ENCODE measurements at places on chromosomes 11 and 22.

DNA sequence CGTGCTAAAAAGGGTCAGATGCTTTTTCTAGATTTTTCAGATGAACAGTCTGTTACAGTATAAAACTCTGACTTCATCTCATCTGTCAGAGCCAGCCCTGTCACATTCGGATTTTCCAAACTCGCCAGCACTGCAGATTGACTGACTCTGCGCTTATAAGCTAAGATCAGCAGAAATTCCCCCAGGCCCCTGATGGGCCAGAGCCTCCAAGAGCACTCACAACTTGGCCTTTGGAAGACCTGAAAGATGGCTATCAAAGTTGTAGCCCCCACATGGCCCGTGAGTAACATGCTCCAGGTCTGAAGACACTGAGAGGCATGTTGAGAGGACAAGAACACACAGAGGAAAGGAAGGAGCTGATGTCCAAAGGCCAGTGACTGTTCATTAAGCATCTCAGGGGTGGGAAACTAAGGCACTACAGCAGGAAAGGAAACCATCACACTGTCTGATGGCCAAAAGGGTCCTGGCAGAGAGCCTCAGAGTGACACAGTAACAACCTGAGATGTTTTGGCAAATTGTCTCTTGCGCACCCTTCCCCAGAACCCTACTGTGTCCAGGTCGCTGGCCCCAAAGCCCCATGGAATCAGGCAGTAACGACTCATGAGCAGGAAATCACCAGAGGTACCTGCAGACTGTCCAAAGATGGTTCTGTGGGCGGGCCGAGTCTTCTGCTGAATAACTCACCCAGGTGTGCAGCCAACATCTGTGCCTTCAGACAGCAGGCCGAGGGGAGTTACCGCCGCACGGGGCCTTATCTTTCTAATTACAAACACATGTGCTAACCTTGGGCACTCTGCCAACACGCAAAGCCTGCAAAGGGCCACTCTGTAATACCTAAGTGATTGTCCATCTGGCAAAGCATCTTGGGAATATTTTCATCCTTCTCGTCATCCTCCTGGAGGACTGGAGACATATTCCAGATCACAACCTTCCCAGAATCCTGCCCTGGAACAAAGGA, 23.6 kb downstream of the HIRA start:
- DNase-seq = no peak

DNA sequence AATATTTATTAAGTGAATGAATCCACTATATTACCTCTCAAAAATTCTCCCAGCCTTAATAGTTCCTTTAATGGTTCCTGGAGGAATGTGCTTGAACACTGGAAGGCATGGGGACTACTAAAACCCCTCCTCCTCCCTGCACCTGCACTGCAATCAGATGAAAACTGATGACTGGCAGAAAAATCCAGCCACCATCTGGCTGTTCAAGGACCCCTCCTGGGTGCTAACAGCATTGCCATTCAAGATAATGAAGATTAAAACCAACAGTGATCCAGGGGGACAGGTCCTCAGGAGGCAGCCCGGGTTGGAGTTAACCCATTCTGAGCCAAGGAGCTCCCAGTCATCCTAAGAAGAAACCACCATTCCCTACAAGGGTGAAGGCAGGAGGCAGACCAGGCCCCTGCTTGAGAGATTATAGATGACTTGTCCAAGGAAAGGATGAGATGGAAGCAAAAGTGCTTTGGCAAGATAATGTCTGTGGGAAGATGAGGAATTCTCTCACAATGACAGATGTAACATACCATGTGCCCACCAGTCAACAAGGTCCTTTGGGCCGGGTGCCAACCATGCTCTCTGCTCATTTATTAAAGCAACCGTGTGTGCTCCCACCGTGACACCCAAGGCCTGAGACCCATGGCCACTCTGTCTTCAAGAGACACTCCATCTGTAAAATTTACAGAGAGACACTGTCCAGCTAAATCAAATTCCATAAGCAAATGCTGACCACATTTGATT, 90.6 kb downstream of the LARGE1 start:
- DNase-seq = no peak

- peak; percentile 83 for DNase-seq
Measured at GRCh38 chr11:122209619-122210366, 93.8 kb upstream of the BLID start.

DNA sequence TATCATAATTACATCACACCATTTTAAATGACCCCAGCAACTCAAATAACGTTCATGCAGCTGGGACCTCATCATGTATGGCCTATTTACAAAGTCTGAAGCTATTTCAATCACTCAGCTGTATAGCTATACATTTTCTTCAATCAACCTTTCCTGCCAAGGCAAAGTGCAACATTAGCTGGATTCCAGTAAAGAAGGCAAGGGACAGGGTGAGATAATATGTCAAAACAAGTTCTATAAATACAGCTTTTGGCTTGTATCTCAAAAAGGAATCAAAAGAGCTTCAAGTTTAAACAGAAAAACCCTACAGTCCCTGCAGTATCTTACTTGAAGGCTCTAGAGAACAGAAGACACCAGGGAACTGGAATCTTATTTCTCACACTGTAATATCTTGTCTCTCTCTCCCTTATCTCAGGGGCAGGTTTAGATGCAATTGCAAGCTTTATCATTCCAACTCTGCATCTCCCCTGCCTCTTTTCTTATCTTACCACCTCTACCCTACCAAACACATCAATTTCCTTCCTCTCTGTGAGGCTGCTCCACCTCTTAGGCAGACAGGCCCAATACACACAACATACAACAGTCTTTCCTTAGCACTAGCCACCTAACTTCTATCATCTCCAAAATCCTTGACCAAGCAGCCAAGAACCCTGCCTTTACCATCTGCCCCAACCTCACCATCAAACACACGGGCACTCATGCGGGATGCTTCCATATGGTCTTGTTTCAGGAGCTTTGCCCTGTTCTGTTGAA, 34.5 kb downstream of the CELF1 start:
- DNase-seq = no peak

DNA sequence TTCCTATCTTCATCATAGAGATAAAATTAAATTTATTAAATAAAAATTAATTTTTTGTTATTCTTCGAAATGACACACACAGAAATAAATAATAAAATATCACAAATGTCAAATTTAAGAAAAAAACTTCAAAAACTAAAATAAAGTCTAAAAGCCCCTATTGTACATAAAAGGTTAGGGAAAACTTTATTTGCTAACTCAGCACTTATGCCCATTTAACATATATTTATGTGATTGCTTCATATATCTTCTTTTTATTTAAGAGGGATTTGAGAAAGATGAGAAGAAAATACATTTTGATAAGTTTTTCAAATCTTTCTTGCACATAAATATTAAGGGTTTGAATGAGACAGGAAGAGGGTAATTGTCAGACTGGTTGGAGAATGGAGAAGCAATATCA, 2350.4 kb upstream of the RAG2 start:
- DNase-seq = no peak

GRCh38 chr22:39240831-39241793, 3.7 kb downstream of the PDGFB start:
- DNase-seq = no peak

DNA sequence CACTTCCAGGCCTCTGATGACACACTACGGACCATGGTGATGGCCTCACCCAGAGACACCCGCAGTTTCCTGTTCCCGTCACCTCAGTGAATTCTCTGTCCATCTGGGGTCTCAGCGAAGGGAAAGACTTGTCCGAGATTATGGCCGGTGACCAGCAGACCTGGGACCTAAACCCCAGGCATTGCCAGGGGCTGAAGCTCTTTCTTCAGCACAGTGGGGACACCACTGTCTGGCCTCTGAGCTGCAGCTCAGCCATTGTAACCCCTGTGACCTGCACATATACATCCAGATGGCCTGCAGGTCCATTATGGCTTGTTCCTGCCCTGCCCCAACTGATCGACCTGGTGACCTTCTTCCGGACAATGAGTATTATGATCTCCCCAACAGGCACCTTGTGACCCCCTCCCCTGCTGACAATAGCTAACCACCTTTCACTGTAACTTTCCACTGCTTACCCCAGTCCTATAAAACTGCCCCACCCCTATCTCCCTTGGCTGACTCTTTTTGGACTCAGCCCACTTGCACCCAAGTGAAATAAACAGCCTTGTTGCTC, 22.3 kb downstream of the CBX7 start:
- no peak for DNase-seq

DNA sequence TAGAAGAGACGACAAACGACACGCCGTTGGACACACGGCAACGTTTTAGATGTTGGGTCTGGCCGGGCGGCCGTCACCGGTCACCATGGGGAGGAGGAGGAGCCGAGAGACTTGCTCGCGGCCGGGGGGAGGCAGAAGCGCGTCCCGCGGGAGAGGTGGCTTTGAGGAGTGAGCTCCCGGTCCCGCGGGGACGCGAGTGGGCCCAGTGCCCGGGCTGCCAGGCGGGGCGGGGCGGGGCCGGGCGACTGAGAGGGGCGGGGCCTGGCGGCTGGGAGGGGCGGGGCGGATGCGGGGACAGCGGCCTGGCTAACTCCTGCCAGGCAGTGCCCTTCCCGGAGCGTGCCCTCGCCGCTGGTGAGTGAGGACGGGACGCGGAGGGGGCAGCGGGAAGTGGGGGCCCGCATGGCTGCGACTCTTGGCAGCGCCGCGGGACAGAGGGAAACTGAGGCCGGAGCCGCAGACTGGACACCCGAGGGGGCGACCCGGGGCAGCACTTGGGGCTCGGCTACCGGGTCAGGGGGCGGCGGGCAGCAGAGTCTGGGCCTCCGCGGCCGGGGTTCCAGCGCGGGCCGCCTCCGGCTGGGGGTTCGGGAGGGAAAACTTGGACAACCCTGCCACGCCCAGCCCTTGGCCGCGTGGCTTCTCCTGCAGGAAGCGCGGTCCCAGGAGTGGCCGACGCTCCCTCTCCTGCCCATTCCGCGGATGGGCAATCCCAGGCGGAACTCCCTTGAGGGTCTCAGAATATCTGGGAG, at the start of gene TSPO:
Gene TSPO (plus strand): TSS at position 309 of the 752 bp plus-strand sequence. CDS start 7,680 bp downstream, outside the sequence.
- no peak for DNase-seq

DNA sequence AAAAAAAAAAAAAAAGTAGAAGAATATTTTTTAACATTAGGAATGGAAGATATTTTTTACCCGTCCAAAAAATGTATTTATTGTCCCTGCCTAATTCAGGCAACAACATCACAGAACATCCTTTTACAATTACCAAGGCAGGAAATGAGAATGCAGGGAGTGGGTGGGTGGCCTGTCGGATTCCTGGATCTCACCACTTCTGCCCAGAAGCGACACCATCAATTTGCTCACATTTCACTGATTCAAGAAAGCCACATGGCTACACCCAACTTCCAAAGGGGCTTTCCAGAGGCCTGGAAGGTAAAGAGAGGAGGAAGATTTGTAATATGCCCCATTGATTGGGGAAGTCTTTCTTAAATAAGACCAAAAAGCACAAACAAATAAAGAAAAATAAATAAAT, 93.8 kb upstream of the CLPB start:
- DNase-seq = no peak

DNA sequence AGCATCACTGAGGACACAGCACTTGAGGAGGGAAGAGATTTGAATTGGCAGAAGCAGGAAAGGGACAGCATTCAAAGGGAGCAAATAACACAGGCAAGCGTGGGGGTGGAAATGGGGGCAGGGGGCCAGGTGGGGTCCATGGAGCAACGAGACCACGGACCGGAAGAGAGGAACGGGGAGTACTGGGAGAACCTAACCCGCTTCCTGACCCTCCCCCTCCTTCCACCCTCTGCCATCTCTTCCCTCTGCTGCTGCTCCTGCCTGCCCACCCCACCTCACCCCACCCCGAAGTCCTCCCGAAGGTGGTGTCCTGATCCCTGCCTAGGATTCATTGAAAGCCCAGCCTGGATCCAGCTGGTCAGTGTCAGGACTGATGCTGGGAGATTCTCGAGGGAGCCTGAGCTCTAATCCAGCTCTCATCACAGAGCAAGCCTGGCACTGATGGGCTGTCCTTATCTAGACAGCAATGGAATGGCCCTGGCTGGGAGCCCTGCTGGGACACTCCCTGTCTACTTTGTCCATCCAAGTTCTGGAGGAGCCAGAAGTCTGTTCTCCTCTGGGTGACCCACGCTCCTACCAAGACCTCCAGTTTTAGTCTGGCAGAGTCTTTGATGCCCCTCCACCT, 105.0 kb downstream of the TRIM29 start:
- DNase-seq = no peak

DNA sequence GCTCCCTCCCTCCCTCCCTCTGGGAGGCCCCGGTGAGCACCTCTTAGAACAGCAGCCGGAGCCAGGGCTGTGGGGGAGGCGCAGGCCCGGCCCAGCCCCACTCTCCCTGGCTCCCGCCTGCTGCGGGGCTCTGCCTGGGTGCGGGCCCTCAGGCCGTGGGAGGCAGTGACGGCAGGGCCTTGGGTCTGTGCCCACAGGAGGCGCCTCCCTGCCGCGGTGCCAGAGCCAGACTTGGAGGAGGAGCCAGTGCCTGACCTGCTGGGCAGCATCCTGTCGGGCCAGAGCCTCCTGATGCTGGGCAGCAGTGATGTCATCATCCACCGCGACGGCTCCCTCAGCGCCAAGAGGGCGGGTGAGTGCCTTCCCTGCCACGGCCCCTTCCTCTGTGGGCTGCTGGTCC, 9.5 kb downstream of the IRF7 start:
- no peak for DNase-seq

DNA sequence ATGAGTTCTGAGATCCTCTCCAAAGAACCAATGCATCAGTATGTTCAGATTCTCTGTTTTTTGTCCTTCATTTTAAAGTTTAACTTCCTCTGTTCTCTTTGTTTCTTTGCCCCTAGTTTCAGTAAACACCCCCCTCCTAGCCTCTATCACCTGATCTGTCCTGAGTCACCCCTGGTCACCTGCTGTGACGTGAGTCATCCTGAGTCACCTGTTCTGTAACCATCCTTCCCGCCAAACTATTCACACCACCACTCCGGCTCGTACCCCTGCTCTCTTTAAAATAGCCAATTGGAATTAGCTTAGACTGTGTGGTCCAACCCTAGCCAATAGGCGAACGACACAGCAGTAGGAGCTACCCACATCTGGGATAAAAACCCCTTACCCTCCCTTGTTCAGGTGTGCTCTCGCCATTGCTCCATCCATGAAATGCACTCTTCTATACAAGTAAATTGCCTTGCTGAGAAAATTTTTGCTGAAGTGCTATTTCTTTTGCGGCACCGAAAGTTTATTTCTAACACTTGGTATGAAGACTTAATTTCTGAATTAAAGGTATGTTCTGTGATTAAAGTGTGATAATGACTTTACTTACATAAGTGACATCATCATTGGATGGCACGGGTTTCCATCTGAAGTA, 318.4 kb downstream of the AASDHPPT start:
- DNase-seq = no peak

DNA sequence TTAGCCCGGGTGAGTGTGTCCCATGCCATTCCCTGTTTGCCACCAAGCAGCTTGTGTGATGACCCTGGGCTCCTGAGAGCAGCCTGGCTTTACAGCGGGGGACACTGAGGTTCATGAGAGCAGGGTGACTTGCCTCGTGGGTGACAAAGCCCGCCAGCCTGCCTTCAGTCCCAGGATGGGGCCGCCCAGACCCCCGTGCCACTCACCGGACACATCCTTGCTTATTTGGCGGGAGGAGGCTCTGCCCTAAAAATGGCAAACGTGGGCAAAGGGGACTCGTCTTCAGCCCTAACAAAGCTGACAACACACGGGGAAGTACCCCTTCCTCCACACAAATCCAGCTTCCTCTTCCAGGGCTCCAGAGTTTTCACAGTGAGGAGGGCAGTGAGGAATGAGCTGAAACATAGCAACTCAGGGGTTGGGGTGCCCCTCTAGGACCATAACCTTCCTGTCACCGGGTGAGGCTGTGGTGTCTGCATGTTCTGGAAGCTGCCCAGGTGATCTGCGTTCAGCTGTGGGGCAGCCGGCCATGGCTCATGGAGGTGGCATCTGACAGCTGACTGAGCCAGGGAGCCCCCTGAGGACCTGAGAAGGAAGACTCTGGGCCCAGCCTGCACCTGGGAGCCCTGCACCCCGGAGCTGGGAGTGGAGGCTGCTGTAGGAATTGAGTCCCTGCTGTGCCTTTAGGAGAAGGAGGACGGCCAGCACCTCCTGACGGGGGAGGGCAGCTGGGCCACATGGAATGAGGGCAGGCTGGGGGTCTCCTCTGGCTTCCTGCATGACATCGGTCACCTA, 16.7 kb downstream of the RIBC2 start:
- DNase-seq = no peak

Measured in HS-27A (cell line).